ENCODE measurements at places on chromosomes 1 and 21.
A peak's percentile ranks its signal among the peaks of the same experiment; 100 is the strongest.

DNA sequence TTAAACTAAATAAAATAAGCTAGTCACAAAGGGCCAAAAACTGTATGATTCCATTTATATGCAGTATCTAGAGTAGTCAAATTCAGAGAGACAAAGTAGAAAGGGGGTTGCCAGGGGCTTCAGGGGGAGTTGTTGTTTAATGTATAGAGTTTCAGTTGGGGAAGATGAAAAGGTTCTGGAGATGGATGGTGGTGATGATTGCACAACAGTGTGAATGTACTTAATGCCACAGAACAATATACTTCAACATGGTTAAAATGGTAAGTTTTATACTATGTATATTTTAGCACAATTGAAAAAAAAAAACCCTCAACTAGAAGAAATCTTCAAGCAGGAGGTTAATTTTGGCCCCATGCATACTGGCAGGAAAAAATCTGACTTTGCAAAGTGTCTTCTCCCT is 24.3 kb downstream of the VAV3 start:
- DNase-seq = no peak

DNA sequence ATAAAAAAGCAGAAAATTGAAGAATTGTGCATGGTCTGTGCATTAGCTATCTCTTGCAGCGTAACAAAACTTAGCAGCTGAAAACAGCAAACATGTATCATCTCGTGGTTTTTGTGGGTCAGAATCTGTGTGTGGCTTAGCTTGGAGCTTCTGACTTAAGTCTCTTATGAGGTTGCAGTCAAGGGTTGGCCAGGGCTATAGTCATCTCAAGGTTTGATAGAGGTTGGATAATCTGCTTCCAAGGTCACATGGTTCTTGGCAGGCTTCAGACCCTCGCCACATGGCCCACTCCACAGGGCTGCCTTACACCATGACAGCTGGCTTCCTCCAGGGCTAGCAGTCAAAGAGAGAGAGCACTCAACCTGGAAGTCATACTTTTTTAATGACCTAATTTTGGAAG is 35.9 kb downstream of the CNST start:
- DNase-seq = no peak

DNA sequence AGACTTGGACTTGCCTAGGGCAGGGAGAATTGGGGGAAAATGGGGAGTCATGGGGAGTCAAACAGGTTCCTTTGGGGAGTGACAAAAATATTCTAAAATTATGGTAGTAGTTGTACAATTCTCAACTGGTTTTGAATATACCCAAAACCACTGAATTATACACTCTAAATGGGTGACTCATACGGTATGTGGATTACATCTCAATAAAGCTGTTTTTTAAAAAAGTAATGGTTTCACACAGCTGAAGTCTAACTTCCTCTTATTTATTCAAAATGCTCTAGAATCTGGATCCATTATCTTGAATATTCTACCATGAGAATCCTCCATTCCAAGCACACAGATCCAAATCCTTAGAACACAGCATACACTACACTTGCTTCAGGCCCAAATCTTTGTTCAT is 11.1 kb downstream of the EIF4G3 start:
- no peak for DNase-seq

- DNase-seq = peak; percentile 70
These were observed 82.2 kb upstream of the SSX2IP start for GRCh38 chr1:84772428-84772943.

GRCh38 chr1:84674705-84675104 is 15.6 kb downstream of the SSX2IP start:
- DNase-seq = no peak

DNA sequence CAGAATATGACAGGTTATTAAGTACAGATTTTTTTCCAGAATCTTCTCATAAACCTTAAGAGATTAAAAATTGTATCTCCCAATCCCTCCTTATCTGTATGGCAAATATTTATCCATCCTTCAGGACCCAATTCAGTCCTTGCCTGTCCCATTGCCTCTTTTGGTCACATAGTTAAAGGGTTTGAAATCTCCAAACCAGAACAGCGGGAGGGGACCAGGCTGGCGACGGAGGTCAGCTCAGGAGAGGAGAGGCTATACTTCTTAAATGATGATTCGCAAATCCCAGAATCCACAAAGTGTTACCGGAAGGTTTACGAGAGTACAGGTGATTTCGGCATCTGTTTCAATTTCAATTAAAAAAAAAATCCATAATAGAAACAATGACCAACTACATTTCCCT is 572.7 kb downstream of the SMYD3 start:
- DNase-seq = no peak

GRCh38 chr1:185819798-185820197 is 85.6 kb downstream of the HMCN1 start:
- no peak for DNase-seq

- no peak for DNase-seq
These were observed 59.5 kb downstream of the PIK3R3 start for GRCh38 chr1:46072975-46073374.

- DNase-seq = no peak
These were observed 82.4 kb downstream of the PLXNA2 start for GRCh38 chr1:208161656-208162375.

DNA sequence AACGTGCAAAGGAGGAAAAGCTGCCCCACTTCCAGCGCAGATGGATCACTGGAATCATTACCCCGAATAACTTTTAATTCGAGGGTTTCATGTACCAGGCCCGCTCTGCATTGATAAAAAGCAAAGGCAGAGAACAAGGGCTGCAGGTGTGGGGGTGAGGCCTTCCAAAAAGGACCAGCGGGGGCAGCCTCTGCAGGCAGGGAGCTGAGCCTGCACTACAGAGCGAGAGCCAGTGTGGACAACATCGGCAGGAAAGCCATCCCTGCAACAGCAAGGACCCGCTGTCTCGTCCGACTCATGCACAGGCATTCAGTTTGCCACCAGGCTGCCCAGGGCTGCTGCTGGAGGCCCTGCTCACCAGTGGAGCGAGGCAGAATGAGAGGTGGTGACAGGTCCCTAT is 27.1 kb upstream of the AJAP1 start:
- no peak for DNase-seq

DNA sequence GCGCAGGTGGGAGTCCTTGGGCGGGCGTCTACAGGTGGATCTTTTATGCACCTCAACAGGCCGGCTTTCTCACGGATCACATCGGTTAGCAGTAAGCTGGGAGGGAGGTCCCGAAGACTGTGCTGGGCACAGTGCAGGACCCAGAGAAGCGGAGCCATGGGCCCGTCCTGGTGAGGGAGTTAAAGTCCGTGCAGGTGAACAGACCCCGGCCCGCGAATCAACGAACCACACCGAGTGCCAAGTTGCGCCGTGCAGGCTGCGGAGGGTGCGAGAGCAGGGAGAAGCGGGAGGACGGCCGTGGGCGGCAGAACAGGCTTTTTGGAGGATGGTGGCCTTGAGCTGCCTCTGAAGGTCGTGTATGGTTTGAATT is 233.3 kb downstream of the SDCCAG8 start:
- DNase-seq = no peak
